ENCODE measurements at places on chromosomes 3 and 15. TPM values are rescaled to one million over a fixed set of nuclear protein-coding genes. Genes with fewer than 3 reads are reported as not detected.

KNG1 gene
- total RNA-seq = not detected

NFKBIZ gene
- total RNA-seq = 12.1 TPM

DNA sequence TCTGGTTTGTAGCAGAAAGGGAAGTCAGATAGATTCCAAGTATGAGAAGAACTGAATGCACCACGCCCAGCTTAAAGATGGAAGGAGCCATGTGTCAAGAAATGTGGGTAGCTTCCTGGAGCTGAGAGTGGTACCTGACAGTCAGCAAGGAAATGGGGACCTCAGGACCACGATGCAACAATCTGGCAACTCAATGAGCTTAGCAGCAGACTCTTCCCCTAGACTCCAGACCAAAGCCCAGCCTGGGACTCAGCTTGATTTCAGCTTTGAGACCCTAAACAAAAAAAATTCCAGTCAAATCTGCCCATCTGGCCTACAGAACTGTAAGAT lies 24.4 kb downstream of the MIX23 start:
- no peak for DNase-seq

GRCh38 chr15:100968050-100968966 lies 49.2 kb downstream of the LRRK1 start:
- peak; percentile 65 for DNase-seq

DNA sequence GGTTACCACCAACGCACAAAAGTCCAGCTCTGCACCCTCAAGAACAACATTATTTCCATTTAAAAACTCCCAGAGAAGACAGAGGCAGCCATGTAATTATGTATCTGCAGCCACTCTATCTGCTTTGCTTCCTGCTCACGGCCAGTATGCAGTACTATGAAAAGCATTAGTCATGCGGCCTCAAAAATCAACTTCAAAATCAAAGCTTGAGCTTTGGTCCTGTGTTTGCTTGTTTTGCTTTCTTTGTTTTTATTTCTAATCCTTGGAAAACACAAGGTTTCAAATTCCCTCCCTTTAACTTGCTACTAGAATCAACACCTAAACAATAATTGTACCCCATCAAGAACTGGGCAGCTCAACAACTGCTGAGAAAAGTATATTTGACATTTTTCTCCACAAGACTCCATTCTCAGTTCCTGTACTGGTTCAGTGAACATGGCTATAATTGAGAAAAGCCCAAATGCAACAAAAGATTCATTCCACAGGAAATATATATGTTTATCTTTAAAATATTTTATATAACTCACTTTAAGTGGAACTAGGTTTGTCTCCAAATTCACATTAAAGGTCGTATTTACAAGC lies 37.6 kb downstream of the GBE1 start:
- peak; percentile 61 for DNase-seq

GRCh38 chr3:107598926-107599771 lies 76.4 kb downstream of the BBX start:
- DNase-seq = peak; percentile 53

DNA sequence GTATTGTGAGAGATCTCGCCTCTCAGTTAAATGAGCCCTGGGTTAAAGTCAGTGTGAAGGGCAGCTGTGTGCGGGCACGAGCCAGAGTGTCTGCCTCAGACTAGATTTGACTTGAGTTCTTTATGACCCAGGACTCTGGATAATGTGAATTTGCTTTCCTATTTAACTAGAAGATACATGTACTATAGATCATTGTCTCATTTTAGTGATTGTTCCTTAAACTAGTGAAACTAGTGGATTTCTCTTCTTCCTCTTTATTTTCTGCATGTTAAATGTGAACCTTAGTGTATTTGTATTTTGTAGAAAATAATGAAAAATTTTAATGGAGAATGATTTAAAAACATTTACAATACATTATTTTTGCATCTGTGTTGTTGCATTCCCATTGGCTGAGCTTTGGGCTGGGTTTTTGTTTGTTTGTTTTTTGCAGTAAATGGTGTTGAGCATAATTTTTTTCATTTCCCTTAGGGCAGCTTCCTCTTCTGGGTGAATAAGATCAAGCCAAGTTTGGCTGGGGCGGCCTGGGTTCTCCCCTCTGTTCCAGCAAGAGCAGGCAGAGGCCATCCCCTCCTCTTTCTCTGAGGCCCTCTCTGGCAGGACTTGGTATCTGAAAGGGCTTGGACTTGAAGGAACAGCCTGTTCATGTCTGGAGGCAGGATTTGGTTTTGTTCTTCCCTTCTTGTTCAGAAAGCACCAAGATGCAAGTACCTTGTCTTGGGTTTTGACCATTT lies 15.0 kb downstream of the GCSAM start:
- no peak for DNase-seq

DNA sequence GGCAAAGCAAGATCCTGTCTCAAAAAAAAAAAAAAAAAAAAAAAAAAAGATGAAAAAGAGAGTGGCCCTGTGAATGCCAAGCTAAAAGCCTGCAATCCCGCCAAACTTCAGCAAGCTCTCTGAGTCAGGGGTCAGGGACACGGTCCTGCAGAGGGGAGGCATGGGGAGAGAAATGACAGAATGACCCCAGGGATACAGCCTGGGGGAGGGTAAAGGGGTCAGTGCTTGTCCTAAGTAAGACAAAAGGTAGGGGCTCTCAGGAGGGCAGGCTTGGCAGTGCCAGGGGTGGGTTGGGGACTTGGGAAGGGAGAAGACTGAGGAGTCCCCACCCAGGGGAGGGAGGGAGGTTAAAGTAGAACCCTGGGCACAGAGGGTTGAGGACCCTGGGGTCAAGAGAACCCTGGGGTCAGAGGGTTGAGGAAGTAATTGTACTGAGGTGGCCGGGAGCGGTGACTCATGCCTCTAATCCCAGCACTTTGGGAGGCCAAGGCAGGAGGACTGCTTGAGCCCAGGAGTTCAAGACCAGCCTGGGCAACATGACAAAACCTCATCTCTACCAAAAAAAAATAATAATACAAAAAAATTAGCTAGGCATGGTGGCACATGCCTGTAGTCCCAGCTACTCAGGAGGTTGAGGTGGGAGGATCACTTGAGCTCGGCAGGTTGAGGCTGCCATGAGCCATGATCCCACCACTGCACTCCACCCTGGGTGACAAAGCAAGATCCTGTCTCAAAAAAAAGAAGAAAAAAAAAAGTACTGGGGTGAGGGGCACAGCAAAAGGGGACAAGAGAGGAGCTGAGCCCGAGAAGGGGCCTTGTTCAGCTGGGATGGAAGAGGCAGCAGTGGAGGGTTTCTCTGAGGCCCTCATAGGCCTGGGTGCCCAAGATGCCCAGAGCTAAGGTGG lies 5.2 kb upstream of the SEMA3B start:
- DNase-seq = no peak

Data from RPMI7951 (cell line).